ENCODE measurements at places on chromosomes 11 and 22. TPM values are rescaled to one million over a fixed set of nuclear protein-coding genes. Genes with fewer than 3 reads are reported as not detected.

The C11orf86 gene
- total RNA-seq, result 50.6 TPM

The BAIAP2L2 gene
- total RNA-seq, result 7.8 TPM

The TH gene
- 0.20 TPM for total RNA-seq

The APOBEC3G gene
- total RNA-seq, result 0.13 TPM
